RWPE1 (cell line): ENCODE measurements at places on chromosomes 7 and 10.
A peak's percentile ranks its signal among the peaks of the same experiment; 100 is the strongest.

DNA sequence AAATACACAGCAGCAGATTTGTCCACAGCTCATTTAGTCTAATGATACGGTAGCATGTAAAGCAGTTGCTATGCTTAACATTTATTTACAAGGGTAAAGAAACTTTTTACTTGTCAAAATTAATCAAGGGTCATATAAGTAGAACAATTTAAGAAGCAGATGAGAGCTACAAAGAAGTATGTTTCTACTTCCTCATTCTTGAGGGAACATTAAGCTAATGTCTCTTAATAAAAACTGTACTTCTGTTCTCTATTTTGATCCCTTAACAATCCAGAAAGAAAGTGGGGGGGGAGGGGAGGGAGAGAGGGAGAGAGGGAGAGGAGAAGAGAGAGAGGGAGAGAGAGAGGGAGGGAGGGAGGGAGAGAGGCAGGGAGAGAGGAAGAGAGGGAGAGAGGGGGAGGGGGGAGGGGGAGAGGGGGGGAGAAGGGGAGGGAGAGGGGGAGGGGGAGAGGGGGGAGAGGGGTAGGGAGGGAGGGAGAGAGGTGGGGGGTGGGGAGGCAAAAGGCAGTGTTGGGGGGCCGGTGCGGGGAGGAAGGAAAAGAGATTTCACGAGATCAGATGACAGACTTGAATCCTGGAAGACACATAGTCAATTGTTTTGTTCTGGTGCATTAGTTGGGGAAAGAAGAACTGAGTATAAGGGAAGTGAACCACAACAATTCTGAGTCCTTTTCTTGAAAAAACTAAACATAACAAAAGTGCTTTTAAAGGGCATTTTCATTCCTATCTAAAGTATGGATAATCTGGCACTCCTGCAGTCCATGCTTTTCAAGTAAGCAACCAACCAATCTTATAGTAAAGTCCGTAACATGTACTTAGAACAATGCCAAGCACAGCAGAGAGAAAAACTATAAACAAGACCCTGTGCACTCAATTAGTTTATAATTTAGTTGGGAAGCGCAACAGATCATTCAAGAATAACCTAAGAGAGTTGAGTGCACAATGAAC, 128.0 kb downstream of the USP6NL start:
- no peak for DNase-seq

GRCh38 chr7:99083068-99083651, 60.7 kb downstream of the SMURF1 start:
- DNase-seq: no peak

DNA sequence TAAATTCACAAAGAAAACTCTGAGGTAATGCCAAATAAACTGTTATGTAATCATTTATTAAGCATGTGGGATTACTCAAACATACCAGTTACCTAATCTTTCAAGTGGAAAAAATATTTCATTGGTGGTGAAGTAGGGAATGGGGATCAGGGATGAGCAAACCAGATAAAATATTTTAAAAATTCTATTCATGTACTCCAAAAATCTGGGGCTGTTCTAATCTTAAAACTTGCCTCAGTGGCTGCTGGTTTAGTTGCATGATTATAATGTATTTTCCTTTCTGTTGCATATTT, 19.5 kb downstream of the LMOD2 start:
- peak; percentile 71 for DNase-seq

- DNase-seq: no peak
These were observed 586.5 kb downstream of the LRMDA start for GRCh38 chr10:76017733-76018433.

- no peak for DNase-seq
These were observed 177.5 kb downstream of the RAPGEF5 start for GRCh38 chr7:22179442-22179879.
